ENCODE measurements at places on chromosomes 6 and 20.

GRCh38 chr6:6125495-6125894, 118.8 kb upstream of the NRN1 start:
- no peak for DNase-seq

GRCh38 chr6:36248980-36249379, 20.9 kb upstream of the PNPLA1 start:
- no peak for DNase-seq

DNA sequence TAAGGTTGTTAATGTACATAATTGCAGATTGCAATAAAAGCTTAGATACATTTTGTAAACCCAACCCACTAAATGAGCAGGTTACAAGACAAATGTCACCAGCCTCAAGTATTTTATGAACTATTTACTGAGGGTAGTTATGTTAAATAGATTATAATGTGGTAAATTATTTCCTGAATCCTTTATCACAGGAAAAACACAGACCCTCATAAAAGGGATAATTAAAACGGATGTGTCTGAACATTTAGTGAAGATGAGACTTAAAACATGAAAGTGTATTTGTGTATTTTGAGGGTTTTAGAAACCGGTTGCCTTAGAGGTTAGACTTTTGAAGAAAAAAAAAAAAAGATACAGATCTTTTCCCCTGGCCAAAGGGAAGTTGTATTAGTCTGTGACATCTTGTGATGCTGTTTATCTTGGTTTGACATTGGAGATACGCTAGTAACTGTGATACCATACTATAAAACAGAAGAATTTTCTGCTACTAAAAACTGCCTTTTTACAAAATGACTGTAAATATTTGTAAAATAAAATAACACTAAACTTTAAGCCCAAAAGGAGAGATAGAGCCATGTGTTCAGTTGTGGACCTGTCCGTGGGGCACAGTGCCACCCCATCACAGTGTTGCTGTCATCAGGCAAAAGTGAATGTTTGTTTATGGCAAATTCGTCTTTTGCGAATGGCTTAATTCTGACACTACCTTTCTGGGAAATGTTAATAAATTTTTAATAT, 9.7 kb downstream of the DYNLT1 start:
- no peak for DNase-seq

- no peak for DNase-seq
Measured at GRCh38 chr6:169933839-169934698, 182.6 kb downstream of the ERMARD start.

GRCh38 chr6:125197795-125198269, 44.3 kb downstream of the TPD52L1 start:
- DNase-seq, result no peak

DNA sequence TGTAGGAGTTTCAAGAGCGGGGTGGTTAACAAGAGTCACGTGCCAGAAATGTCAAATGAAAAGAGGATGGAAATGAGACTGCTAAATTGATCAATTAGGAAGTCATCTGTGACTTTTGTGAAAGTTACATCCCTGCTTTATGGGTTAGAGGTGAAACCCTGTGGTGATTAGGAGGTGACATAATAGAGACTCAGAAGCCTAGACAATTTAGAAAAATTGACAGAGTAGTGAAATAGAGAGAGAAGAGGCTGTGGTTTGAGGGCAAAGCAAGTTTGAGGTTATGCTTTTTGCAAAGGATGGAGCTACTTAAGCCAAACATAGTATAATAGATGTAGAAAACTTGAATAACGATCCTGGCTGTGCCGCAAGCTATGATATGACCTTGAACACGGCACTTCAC, 71.8 kb downstream of the IMPG1 start:
- no peak for DNase-seq

DNA sequence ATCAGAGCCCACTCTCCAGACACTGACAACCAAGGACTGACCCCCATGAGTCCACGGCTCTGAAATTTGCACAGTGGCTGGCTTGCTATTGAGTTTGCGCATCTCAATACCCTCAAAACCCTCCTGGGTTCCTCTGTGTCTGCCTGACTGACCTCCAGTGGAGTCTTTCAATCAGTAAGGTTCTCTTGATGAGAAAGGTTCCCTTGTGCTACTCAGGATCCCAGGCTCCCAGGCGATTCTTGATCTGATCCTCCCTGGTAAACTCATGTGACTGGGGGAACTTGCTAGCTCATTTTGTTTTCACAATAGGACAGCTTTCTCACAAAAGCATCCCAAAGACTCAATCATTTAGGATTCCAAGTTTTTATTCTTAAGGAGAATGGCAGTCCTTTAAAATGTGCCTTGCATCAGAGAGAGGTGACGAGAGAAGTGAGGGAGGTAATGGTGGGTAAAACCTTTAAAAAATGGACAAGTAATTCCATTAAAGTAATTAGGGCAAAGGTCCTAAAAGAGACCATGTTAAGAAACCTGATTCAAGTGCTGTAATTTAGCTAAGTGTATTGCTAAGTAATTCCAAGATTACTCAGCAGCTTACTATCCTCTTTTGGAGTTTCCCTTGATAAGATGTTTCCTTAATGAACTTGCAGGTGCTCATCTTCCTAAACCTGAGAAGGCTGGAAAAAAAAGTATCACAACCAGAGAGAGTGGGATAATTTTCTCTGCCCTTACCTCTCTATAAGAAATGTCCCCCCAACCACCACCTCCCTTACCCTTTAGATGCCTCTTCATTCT, 304.7 kb upstream of the SGK1 start:
- DNase-seq, result no peak

GRCh38 chr6:170082067-170082466, 208.8 kb downstream of the DLL1 start:
- DNase-seq, result no peak

DNA sequence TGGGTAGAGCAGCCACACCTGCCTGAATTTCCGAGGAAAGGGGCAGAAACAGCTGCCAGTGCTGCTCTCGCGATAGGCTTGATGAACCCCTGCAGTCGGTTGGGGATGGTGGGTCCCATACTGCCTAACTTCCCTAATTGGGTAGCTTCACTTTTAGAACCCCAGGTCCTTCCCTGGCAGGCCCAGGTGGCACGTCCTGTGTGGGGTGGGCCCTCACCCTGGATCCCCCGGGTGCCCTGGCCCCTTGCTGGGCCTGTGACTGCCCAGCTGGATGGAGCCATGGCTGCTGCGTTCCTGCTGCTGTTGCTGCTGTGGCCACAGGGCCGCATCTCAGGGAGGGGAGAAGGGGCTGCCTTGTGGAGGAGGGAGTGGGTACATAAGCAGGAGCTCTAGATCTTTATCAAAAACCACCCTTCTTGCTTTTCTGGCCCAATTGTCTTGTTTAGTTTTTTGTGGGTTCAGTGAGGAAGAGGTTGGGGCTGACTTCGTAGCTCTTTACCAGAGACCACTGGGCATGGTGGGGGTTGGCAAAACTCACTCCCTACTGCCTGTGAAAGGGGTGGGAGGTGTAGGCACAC, 19.2 kb downstream of the TREML4 start:
- DNase-seq, result no peak

GRCh38 chr6:159400826-159401225, 231.6 kb downstream of the FNDC1 start:
- no peak for DNase-seq

DNA sequence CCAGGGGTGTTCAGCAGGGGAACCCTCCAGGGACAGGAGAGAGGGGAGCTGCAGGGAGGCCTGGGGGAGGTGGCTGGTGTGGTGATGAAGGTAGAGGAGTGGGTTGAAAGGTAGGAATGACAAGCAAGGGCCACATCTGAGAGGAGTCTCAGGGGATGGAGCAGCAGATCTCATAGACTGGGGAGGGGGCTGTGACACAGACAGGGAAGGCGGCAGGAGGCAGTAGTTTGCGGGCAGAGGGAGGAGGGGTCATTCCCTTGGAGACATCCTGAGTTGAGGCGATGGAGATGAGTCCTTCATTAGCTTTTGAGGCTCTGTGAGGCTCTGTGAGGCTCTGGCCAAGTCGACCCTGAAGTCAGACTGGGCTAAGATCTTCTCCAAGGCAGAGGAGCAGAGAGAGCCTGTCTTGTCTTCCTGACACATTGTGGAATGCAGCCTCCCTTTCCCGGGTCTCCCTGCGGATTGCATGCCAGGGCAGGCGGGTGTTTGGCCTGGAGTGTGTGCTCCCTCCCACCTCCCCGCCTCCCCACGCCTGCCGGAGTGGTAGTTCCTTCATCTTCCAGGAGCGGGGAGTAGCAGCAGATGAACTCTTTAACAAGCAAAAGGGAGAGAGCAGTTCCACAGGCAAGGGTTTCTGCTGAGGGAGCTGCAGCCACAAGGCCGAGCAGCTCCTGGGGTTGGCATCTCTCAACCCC, 34.3 kb upstream of the MLN start:
- peak; percentile 49 for DNase-seq

DNA sequence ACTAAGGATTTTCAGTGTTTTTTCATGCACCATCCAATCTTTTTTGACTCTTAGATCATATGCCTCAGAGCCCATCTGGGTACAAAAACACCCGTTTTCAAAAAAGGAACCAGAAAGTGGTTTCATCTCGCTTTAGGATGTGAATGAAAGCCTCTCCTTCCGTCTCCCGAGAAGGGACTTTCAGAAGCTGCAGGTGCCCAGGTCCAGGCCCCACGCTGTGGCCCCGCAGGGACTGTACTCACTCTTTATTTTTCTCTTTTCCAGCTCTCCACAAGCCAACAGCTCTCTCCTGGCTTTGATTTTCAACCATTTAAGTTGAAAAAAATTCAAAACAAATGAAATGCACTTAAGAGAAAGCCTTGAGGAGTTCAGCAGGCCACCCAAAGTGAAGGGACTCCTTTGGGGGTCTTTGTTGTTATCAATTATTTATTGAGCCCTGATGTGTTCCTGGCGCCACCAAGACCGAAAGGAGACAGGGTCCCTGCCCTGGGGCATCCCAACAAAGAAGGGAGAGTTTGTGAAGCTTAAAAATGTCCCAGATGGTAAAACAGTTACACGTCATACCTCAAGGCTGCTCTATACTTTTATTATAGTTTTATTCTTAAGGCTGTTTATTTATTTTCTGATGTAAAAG, 467.3 kb downstream of the PREX1 start:
- DNase-seq, result no peak

DNA sequence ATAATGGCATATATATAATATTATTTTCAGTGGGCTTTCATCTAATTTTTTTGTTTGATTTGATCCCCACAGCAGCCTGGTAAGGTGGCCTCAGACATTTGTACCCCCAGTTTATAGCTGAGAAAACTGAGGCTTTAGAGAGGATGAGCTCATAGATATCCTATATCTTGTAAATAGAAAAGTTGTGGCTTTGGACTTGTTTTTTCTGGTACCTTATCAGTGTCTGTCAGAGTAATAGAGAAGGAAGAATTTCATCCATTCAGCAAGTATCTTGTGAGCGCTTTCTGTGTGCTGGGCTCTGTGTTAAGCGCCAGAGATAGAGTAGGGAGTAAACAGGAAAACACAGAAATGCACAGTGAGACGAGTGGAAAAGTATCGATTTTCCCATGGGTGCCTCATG, 27.9 kb downstream of the TAF11 start:
- no peak for DNase-seq

- no peak for DNase-seq
Measured at GRCh38 chr6:105862936-105863607, 223.1 kb upstream of the PRDM1 start.

DNA sequence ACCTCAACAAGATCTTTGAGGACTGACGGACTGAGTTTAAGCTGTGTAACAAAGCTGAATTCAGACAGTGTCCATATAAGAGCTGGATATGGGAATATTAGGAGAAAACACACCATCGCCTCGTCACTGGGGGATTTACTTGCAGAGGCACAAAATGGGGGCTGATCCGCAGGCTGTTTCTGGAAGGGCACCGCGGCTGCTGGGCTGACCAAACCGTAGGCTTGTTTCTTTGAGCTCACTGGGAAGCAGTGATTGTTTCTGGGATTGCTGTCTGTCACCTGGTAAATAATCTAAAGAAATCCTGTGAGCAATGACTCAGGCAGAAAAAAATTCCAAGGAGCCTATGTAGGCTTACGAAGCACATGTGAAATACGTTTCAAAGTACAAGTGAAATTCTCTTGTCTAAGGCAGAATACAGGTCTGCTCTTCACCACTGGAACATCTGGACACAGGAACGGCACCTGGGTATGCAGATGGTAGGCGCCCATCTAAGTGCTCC, 63.9 kb upstream of the MPC1 start:
- DNase-seq, result no peak

- DNase-seq, result no peak
Measured at GRCh38 chr6:68895929-68896328, 260.8 kb downstream of the ADGRB3 start.

- no peak for DNase-seq
Measured at GRCh38 chr6:44489910-44490604, 102.6 kb downstream of the CDC5L start.

DNA sequence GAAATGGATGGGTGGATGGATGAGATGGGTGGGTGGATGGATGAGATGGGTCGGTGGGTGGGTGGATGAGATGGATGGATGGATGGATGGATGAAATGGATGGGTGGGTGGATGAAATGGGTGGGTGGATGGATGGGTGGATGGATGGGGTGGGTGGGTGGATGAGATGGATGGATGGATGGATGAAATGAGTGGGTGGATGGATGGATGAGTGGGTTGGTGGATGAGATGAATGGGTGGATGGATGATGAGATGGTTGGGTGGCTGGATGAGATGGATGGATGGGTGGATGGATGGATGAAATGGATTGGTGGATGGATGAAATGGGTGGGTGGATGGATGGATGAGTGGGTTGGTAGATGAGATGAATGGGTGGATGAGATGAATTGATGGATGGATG, 35.7 kb downstream of the THBS2 start:
- no peak for DNase-seq

DNA sequence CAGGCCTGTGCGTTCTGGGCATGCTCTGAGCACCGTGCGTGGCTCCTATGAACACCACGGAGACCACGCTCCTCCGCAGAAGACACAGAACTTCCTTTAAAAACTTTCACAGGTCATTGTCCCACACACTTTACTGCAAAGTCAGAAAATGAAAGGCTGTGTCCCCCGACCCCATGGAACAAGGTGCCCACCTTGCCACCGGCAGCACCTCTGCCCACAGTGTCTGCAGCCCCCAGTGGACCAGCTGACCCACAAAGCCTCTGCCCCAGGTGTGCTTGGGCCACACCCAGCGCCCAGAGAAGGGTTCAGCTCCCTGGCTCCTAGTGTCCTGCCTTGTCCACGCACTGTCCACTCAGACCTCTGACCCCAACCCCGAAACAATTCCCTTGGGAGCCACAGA, 8.7 kb downstream of the TAF4 start:
- DNase-seq, result no peak

DNA sequence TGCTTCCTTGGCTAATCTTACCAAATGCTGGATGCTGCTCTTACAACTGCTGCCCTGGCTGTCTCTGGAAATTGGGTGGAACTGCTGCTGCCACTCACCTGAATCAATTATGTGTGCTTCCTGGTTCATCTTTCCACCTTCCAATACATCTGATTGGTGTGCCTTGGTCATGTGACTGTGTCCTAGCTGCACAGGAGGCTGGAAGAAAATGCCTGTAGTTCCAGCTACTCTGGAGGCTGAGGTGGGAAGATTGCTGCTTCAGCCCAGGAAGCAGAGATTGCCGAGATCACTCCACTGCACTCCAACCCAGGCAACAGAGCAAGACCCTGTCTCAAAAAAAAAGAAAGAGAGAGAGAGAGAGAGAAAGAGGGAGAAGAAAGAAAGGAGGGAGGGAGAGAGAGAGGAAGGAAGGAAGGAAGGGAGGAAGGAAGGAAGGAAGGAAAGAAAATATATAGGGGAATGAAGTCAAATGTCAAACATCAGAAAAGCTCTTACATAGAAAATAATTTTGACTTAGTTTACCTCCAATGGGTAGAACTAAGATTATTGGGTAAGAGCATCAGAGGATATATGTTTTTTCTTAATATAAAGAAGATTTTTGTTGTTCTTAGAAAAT, 14.1 kb upstream of the PPARD start:
- no peak for DNase-seq
